ENCODE measurements at places on chromosomes 7 and 10. TPM values are rescaled to one million over a fixed set of nuclear protein-coding genes. Genes with fewer than 3 reads are reported as not detected.

The TFAM gene
- 39.7 TPM for total RNA-seq

The PTPRN2 gene
- 66.3 TPM for total RNA-seq

The C10orf143 gene
- 1.5 TPM for total RNA-seq

The TEX36 gene
- total RNA-seq, result not detected

The PRLHR gene
- 0.43 TPM for total RNA-seq

The HOXA13 gene
- total RNA-seq, result not detected

The MRC1 gene
- 50.3 TPM for total RNA-seq

The EPO gene
- not detected for total RNA-seq

Measured in stomach (tissue), 19 donors.